ENCODE measurements at places on chromosomes 2 and 18.

- DNase-seq: no peak
These were observed 102.4 kb downstream of the VAPA start for GRCh38 chr18:10015941-10016819.

DNA sequence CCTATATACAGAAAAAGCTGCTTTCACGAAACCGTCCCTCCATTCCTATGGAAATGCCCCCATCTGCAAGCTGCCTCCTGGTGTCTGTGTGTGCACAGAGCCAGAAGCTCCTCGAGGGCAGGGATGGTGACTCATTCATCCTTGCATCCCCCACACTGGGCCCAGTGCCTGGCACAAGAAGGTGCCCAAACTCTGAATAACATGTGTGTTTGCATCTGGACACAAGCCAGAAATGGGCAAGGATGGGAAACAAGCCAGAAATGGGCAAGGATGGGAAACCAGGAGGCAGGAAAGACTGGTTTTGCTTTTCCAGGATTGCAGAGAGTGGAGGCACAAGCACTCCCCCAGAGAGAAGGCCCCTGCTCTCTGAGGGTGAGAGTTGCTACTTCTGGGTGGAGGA, 313.9 kb downstream of the CELF4 start:
- no peak for DNase-seq

DNA sequence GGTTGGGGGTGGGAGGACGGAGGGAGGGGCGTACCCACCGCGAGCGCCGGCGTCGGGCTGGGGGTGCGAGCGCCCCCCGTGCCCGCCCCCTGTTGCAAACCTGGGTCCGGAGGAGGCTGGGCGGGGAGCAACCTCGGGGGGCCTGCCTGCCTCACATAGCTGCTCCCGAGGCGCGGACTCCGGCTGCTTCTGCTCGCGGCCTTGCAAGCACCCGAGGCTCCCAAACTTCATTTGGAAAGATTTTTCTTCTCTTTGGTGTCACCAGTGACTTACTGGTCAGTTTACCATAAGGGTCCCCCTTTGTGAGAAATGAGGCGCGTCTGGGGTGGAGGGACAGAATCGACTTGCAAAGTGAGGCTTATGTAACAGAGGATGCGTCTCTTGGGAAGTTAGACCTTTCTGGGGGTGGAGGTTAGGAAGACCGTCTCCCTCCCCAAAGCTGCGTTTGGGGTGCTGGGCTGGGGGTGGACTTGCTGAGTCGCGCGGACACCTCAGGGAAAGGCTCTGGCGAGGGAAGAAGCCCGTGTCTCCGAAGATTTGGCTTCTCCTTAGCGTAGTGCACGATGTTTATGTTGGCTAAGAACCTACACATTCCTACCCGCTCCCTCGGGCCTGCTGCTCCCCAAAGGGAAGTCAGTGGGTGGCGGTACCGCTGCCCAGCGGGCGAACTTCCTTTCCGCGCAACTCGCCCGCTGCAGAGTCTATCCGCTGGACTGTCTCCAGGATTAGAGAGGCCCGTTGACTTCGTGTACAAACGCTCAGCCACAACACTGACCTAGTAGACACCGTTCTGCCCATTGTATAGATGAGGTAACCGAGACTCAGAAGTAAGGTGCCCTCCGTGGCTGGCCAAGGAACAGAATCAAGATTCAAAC, 559 bp downstream of the TMEM37 start:
- DNase-seq: no peak

DNA sequence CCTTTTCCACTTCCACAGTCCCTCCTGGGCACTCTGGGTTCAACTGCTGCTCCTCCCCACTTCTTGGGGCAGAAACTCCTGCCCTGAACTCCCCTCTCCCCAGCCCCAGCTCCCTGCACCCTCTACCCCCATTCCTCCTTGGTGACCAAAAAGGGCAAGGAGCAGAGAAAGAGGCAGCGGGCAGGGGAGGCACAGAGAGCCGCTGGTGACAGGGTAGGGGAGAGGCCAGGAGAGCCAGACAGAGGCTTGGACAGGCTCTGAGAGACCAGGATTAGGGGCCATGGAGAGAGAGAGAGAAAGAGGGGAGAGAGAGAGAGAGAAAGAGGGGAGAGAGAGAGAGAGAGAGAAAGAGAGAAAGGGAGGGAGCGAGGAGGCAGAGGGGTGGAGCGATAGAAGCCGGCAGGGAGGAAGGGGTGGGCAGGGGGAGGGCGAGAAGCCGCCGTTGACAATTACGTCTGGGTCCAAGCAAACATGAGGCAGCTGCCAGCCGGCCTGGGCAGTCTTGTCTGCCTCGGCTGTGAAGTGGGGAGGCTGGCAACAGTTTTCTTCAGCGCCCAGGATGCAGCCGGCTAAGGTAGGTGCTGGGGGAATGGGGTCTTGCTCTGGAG, at the start of gene KCNIP3:
TSS of gene KCNIP3 (plus strand) at position 468 of the 608 bp plus-strand sequence. CDS start at position 560, 92 bp downstream.
- no peak for DNase-seq

GRCh38 chr2:47072018-47072691, 83.0 kb downstream of the STPG4 start:
- no peak for DNase-seq

DNA sequence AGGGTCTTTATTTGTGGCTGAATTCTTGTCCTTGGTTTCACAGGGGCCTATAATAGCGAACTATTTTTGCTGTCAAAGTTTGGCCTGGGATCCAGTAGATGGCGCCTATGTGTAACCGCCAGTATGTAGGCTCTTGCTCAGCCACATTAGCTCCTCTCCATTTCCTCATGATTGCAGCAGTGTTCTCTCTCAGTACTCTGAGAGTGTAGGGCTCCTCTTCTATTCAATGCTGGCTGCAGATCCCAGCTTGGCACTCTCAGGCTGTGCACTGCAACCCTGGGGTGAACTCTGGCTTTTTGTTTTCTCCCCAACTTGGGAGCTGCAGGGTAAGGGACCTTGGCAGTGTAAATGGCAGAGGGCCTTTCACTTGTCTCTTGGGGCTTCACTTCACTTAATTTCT, 344.6 kb upstream of the CHAC2 start:
- peak; percentile 5 for DNase-seq

- DNase-seq: peak; percentile 47
These were observed 3.7 kb downstream of the ANKRD53 start for GRCh38 chr2:70981866-70982810.

GRCh38 chr18:361941-362310, 94.1 kb upstream of the THOC1 start:
- no peak for DNase-seq

DNA sequence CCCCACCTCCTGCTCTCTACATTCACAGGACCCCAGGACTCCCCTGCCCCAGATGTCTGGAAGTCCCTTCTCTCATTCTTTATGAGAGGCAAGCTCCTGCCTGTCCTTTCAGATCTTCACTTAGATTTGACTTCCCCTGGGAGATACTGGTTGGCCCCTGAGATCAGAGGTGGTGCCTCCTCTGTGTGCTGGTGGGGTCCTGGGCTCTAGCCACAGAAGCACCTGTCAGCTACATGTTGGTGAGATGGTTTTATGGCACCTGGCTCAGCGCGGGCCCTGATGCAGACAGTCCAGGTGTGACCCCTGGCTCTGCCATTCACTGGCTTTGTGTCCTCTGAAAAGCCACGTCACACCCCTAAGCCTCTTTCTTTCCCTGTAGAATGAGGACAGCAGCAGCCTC, 369.6 kb upstream of the ID2 start:
- no peak for DNase-seq

DNA sequence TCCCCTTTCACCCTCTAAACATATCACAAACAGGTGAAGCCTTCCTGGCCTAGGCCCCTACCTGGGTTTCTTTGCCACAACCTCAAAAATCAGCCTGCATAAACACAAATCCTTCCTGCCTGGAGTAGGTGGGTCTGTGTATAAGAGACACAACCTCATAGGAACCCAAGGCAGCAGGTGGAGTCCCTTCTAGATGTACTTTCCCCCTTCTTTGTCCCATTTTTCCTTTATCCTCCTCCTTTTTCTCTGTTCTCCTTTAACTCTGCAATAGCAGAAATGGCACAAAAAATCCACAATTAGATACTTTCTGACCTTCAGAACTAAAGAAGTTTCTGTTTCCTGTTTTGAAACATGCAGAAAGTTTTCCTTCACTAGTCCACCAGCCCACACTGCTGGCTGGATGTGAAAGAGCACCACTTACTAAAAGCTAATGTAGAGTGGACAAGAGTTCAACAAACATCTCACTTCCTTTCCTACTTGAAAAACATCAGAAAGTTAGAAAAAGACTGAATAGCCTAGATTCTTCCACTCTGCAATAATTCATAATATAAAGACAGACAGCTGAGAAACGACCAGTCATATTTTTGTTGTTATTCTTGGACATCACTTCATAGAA, 11.2 kb downstream of the SLC40A1 start:
- DNase-seq: no peak

DNA sequence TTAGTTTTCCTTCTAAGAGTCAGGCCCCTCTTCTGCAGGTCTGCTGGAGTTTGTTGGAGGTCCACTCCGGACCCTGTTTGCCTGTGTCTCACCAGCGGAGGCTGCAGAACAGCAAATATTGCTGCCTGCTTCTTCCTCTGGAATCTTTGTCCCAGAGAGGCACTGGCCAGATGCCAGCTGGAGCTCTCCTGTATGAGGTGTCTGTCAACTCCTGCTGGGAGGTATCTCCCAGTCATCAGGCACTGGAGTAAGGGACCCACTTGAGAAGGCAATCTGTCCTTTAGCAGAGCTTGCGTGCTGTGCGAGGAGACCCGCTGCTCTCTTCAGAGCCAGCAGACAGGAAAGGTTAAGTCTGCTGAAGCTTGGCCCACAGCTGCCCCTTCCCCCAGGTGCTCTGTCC, 4.8 kb downstream of the REG1B start:
- no peak for DNase-seq

DNA sequence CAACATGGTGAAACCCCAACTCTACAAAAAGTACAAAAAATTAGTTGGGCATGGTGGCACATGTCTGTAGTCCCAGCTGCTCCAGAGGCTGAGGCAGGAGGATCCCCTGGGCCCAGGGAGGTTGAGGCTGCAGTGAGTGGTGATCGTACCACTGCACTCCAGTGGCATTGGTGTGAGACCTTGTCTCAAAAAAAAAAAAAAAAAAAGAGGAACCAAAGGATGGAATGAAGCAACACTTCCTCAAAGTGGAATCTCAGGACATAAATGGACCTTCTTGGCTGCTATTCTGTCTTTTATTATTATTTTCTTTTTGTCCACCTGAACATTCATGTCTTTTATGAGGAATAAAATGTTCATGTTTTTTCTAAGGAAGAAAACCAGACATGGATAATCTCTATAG, 13.7 kb downstream of the GEMIN6 start:
- no peak for DNase-seq

DNA sequence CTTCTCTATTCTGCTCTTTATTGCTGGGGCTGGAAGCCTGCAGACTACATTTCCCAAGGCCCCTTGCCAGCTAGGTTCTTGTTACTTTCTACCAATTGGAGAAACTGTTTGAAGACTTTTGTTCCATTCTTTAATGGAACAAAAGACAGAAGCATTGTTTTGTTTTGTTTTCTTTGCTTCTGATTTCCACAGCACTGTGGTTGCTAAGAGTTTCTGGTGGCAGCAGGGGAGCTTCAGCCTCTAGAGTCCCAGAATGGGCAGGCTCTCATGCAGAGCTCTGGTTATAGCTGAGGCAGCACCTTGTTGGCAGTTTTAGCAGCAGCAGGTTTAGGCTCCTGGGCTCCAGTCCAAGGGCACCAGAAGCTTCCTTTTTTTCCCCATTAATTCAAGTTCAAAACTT, 234.3 kb downstream of the ETAA1 start:
- no peak for DNase-seq

All from activated naive CD4-positive, alpha-beta T cell treated with anti-CD3 and anti-CD28 coated beads, Interleukin-2, amount 50 U/mL, for 72 hours (primary cell).